Activated CD4-positive, alpha-beta T cell treated with anti-CD3 and anti-CD28 coated beads, Interleukin-2, amount 50 U/mL, for 4 hours (primary cell): ENCODE measurements at places on chromosomes 13 and 19.

DNA sequence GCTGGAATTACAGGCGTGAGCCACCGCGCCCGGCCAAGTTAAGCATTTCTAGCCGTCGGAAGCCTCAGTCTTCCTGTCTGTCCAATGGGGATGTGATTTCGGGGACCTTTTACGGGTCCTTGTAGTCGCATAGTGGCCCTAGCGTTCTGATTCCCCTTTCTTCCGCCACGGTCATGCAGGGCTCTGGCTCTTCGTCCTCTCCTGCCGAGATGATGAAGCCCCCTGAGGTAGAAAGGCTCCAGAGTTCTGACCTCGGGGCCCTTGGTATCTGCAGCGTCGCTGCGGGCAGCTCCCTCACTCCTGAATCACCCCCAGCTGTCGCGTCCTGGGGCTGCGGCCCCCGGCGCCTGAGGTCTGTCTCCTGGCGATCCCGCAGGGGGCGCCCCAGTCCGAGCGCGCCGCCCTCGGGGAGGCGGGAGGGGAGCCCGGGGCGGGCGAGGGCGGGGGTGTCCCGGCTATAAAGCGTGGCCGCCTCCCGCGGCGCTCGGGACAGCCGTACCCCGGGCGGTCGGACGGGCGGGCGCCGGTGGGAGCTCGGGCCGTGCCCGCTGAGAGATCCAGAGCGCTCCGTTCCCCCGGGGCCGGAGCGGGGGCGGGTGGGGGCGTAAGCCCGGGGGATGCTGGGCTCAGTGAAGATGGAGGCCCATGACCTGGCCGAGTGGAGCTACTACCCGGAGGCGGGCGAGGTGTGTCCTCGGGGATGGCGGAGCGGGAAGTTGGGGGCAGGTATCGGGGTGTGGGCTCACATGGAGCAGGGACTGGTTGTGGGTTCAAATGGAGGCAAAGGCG, at the start of gene FOXA3:
TSS of gene FOXA3 (plus strand) at position 487 of the 789 bp plus-strand sequence. CDS start at position 618, 131 bp downstream.
- DNase-seq: peak; percentile 27

- no peak for DNase-seq
These were observed 82.3 kb downstream of the FGF9 start for GRCh38 chr13:21753117-21753729.

DNA sequence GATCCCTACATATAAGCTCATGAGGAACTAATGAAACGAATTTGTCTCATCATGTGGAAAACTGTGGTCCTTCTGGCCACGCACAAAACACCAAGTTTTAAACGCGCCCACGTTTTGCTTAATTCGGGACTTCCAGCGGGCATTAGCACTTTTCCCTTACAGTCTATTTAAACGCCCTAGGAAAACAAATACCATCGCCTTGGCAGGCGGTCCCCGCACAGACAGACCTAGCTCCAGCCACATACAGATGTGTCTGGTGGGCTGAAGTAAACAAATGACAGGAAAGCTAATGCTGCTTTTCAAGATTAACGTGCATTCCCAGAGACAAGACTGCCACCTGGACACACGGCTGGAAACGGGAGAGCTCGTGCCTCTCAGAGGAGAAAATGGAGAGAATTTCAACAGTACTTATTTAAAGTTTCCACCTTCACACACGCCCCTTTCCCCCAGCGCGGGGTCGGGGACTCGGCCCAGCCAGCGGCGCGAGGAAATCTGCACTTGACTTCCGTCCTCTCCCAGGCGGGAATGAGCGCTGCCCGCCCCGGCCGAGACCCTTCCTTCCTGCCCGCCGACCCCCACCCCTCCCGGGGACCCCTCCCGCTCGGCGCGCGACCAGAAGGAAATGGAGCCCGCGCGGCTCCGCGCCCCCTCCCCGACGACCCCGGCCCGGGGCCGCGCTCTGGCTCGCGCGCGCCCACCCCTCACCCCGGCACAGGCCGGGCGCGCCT, 931 bp downstream of the USP12 start:
- DNase-seq: peak; percentile 21

DNA sequence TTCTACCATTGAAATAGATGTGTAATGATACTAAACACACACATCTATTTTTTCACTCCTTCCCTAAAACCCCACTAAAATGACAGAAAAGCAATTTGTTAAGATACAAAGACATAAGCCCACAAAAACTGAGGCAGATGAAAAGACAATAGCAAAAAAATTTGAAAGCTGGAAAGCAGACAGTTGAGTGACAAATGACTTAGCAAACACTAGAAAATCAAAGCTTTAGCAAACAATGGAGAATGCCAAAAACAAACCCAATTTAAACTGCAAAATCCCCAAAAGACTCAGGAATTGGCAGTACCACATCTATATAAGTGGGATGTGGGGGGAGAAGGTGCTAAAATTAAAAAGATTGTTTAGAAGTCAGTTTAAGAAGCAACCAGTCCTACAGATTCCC, 9.5 kb downstream of the TSC22D1 start:
- DNase-seq: no peak

- no peak for DNase-seq
These were observed 69.0 kb downstream of the COL4A2 start for GRCh38 chr13:110376120-110376519.

DNA sequence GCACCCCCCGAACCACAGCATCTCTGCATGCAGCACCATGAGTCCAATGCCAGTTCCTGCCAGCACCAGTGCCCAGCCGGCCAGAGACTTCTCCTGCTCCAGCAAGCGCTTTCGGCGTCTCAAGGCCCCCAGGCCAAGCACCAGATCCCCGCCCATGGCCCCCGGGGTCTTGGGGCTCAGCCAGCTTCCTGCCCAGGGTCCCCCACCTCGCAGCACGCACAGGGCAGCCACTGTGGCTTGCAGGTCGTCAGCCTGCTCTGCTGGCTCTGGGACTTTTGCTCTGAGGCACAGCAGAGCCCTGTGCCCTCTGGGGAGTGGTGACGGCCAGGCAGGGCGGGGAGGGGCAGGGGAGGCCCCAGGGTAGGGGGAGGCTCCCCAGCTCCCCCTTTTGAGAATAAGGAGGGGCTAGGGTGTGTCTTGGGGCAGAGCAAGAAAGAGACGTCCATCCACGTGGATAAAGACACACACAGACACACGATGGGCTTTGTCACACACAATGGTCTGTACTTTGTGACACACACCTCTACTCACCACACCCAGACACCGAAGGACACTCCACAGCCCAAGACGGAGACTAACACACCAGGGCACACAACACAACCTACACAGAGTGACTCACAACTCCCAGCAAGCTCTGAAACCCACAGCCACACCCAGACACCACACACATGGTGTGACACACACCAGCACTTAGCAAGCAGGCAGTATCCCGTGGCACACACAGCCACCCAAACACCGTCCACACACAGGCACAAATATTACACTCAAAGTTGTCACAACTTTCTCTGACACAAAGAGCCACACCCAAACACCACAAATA, at the start of gene KCNN4:
TSS of gene KCNN4 (minus strand) at position 268 of the 820 bp plus-strand sequence. CDS start at position 156, 112 bp downstream.
- DNase-seq: peak; percentile 65

GRCh38 chr13:24734950-24735349, 29.0 kb upstream of the RNF17 start:
- DNase-seq: no peak

GRCh38 chr13:20654156-20654555, 49.3 kb upstream of the IL17D start:
- no peak for DNase-seq

DNA sequence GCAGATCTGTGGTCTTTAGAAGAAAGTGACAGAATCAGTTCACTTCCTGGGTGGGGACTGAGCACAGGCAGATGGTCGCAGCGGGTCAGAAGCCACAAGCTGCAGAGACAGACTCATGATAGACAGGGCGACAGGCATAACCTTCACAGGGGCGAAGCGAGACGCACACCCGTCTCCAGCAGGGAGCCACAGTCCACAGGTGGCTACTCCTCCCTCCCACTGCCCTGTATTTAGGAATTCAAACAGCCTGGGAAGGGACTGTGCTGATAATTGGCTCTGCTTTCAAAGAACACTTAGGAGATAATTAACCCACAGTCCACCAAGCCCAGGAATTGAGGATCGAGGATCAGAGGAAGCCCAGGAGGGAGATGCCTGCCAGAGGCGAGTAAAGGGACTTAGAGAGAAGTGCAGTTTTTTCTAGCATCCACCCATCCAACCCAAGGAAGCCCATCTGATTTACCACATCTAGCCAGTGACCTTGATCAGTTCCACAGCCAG, 23.2 kb downstream of the RFX2 start:
- no peak for DNase-seq

DNA sequence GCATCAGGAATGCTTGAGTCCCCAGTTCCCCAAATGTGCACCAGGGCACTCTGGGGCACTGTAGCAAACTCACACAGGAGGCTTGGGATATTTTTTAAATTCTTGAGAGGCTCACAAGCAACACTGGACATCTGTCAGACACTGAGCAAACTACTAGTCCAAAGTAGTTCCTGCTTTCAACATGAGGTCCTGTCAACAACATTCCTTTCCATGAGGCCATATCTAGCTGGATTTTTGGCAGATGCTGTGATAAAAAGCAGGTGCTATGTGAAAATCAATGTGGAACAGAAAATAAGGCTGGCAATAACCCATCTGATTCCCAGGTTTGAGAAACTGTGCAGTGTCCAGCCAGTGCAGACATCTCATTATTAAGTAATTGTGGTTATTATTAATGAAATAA, 50.5 kb downstream of the STARD13 start:
- no peak for DNase-seq

- no peak for DNase-seq
These were observed 1.3 kb downstream of the ITGBL1 start for GRCh38 chr13:101453784-101454201.

DNA sequence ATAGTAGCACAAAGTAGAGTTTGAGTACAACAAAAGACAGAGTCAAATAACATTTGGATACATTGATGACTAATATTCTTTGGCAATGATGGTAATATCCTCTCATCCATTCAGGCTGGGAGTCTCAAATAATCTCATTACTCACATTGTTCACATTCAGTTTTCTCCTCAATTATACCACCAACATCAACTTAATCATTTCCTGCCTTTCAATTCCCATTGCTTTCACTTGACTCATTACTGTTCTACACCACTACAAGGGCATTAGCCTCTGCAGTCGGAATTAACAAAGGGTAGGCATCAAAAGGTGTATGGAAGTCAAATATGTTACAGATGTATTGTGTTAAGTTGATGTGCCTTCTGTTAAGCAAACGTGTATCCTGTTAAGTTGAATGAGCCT, 518.4 kb upstream of the SLITRK1 start:
- no peak for DNase-seq

- DNase-seq: no peak
These were observed 24.3 kb downstream of the GPX4 start for GRCh38 chr19:1128106-1128505.

- no peak for DNase-seq
These were observed 17.6 kb downstream of the CLPTM1 start for GRCh38 chr19:44972802-44973201.

DNA sequence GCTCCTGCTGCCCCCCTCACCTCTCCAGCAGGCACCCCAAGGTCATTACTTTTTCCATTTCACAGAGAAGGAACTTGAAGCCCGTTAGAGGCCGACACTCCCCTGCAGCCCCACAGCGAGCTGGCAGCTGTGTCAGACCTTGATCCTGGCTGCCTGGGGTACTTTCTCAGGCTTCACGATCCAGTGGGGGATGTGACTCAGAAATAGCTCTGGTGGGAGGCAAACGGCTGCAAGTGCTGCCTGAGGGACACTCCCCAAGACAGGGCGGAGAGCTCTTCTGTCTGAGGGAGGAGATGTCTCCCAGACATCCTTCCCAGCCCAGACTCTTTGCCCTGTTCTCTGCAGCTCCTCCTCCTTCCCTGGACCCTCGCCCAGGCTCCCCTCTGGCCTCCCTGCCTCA, 4.8 kb downstream of the TSKS start:
- no peak for DNase-seq

DNA sequence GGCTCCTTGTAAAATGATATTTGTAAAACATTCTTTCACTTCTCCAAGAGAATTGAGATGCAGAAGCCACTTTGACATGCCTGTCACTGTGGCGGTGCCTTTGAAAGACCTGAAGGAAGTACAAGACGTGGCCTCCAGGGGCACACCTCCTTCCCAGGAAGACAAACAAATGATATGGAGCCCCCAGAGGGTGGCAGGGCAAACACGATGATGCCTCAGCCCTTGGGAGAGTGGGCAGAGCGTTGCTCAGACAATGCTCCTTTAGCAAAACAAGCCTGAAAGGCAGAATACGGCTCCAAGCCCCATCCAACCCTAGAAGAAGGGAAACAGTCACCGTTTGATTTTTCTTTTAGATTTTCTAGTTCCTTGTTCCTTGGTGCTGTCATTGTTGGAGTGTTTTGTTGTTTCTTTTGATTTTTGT, 9.2 kb upstream of the ATP12A start:
- DNase-seq: no peak

GRCh38 chr19:53994811-53995210, 3.4 kb downstream of the CACNG6 start:
- DNase-seq: no peak

GRCh38 chr13:29581666-29582065, 13.8 kb downstream of the SLC7A1 start:
- no peak for DNase-seq

GRCh38 chr19:50977626-50978025, 6.1 kb downstream of the KLK7 start:
- DNase-seq: no peak

DNA sequence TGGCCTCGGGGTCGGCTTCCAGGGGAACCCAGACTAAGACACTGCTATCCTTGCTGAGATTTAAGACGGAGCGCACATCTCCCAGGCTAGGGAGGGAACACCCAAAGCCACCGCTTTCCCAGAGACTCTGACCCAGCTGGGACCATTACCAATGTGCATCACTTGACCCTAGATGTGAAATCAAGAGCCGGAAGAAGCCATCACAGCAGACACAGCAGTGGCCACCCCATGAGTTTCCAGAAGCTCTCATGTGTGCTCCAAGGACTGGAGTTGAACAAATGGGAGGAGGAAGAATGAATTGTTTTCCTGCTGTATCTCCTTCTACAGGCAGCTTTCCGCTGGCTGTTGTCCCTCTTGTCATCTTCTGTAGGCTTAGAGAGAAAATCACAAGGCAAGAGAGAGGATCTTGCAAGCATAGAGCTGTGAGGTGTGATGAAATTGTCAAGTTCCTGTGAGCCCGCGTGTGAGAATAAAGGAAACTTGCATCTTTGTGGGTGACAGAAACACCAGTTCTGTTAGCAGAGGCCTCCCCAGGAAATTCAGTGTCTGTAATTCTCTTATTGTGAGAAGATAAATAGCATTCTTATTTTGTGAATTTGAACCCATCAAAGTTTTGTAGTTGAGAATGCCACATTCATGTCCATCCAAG, 711.8 kb downstream of the UQCRFS1 start:
- DNase-seq: no peak

GRCh38 chr13:100767192-100767591, 92.6 kb upstream of the TMTC4 start:
- DNase-seq: no peak

GRCh38 chr19:35609851-35610353, 2.6 kb upstream of the HAUS5 start:
- DNase-seq: no peak

- no peak for DNase-seq
These were observed 164.6 kb downstream of the ABCC4 start for GRCh38 chr13:95136638-95137037.

DNA sequence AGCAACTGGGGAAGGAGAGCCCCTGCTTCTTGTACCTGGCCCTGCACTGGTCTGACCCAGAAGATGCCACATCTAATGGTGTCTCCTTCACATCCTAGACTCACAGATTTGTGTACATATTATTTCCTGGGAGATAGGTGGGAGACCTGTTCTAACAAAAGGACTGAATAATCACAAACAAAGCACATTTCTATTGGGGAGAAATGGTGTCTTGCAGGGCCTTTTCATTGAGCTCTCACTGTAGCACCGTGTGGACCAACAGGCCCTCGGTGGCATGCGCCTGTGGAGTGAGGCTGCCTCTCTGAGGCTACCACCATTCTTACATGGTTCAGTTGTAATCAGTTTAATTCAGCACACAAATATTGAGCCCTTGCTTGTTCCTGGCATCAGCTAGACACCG, 989 bp upstream of the SACS start:
- DNase-seq: no peak
